Smooth muscle cell of the pulmonary artery (primary cell): ENCODE measurements at places on chromosomes 1 and 21. TPM values are rescaled to one million over a fixed set of nuclear protein-coding genes. Genes with fewer than 3 reads are reported as not detected.

The PNRC2 gene
- total RNA-seq = 45.9 and 74.0 TPM in 2 replicates

The LENEP gene
- total RNA-seq = 0.33 TPM in 1 of 2 replicates, not detected in the other

The LRRIQ3 gene
- 0.46 and 0.56 TPM in 2 replicates for total RNA-seq

The TPTE gene
- not detected in 2 replicates for total RNA-seq

The SH3BGR gene
- 5.3 and 6.0 TPM in 2 replicates for total RNA-seq

The SMYD3 gene
- total RNA-seq = 29.8 and 44.3 TPM in 2 replicates

The NEK2 gene
- total RNA-seq = 2.5 and 8.5 TPM in 2 replicates

The S100A2 gene
- 0.98 and 2.4 TPM in 2 replicates for total RNA-seq

The LRRC39 gene
- 0.56 and 0.59 TPM in 2 replicates for total RNA-seq

The MROH9 gene
- 0.07 and 0.39 TPM in 2 replicates for total RNA-seq

The FMO3 gene
- 0.43 and 1.2 TPM in 2 replicates for total RNA-seq
